Stimulated activated CD4-positive, alpha-beta T cell treated with anti-CD3 and anti-CD28 coated beads, Interleukin-1b, Interleukin-23, amount 100 ng/mL, for 24 hours (primary cell): ENCODE measurements at places on chromosomes 13 and 19.

DNA sequence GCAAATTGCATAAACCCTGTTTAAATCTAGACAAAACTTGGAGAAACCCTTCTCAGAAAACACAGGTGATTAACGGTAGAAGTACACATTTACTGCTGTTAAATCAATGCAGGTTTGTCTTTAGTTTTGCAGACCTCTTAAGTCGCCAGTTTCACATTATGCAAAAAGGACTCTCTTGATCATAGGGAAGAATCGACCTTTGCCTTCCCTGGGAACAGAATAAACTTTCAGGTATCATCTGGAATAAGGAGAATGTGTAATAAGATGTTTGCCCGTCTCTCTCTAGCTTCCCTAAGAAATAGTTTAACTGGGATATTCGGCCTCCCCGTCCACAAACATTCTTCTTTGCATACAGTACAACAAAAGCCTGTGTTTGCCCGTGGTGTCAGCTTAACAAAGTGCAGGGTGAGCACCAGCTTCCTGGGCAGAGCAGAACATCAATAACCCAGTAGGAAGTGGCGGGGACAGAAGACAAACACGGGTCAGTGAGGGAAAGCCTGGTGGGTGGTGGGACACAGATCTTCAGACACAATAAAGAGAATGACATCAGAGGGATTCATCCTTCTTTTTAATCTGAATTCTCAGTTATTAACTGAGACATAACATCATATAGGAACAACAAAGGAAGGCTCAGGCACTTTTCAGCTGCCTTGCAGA lies 1077.7 kb upstream of the SLC10A2 start:
- no peak for DNase-seq

GRCh38 chr13:100230769-100231149 lies 141.9 kb downstream of the PCCA start:
- no peak for DNase-seq

GRCh38 chr19:3186891-3187661 lies 1.3 kb downstream of the NCLN start:
- no peak for DNase-seq

- no peak for DNase-seq
Observed at GRCh38 chr13:39284801-39285388, 246.6 kb downstream of the NHLRC3 start.

GRCh38 chr13:109172136-109172535 lies 542.7 kb downstream of the MYO16 start:
- no peak for DNase-seq

- no peak for DNase-seq
Observed at GRCh38 chr13:112979406-112979902, 10.4 kb downstream of the MCF2L start.

DNA sequence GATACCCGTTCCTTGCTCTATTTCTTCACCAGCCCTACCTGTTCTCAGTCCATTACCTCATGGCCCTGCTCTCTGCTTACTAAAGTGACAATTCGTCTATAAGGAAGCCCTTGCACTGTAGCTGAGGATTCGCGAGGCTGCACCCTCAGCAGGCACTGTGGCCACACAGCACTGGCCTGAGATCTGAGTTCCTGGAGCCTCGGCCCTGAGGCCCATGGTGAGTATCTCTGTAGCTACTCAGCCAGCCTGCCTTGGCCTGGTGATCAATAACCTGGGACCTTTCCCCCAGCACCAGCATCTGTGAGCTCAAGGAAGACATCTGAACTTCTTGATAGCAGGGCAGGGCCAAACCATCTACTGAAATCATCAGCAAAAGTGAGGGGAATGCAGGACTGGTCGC lies 90.7 kb downstream of the RGCC start:
- DNase-seq: no peak

- DNase-seq: no peak
Observed at GRCh38 chr13:83819611-83820010, 62.7 kb downstream of the SLITRK1 start.

DNA sequence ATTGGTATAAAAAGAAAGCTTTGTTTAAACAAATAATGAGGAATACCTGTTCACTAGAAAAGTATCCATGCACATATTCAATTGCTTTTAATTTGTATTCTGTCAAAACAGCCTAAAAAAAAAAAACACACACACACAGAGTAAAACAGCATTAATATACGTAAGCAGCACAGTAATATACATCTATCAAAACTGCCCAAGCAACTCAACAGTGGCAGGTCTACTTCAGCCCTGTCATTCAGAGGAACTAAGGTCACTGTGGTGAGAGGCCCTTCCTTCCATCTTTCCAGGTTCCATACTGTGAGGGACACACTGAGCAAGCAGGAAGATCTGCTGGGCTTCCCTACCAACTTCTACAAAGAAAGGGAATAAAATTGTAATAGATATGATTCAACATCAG lies 3.8 kb downstream of the PROSER1 start:
- no peak for DNase-seq

- DNase-seq: no peak
Observed at GRCh38 chr13:110215606-110216005, 91.4 kb downstream of the COL4A1 start.

DNA sequence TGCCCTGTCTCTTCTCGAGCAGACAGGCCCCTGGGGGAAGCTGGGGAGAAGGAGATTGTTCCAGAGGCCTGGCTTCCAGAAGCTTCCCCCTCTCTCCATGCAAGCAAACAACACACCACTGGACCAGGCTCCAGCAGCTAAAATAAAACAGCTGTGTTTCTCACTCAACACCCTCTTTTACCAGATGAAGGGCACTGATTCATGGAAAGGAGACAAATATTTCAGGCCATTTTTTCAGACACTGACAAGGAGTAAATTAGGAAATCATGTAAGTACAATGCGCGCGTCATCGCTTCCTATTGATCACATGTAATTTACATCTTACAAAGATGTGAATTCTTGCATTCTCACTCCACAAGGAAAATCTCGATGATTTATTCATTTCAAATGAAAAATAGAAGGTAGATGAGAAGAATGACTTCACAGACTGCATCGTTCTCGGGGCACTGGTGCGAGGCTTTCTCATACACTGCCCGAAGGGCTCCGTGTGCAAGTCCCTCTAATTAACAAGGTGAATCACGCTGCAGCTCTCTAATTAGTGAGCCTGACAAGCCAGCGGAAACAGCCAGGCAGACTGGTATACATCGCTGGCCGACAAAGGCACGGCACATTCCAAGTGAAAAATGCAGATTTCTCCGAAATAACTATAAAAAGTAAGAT lies 153.6 kb downstream of the KCTD15 start:
- DNase-seq: no peak

DNA sequence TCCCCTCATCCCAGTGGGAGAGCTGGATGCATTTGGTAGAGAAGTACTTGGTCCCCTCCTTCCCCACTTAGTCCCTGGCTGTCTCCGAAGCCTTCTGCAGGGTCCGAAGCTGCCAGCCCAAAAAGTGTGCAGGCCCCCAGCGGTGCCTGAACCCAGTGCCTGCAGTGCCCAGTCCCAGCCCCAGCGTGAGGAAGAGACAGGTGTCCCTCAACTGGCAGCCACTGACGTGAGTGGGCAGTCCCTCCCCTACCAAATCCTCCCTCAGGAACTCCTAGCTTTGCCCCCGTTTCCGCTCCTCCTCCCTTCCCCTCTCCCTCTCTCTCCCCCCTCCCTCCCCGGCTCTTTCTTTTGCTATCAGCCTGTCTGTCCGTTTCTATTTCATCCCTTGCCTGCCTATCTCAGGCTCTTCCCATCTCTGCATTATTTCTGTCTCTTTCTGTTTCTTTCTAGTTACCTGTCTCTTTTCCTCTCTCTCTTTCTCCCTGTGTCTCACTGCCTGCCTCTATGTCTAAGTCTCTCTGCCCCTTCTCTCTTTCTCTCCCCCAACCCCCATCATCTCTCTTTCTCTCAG lies 1.8 kb upstream of the LTBP4 start:
- DNase-seq: no peak

GRCh38 chr13:100497389-100497788 lies 91.2 kb downstream of the GGACT start:
- DNase-seq: no peak

DNA sequence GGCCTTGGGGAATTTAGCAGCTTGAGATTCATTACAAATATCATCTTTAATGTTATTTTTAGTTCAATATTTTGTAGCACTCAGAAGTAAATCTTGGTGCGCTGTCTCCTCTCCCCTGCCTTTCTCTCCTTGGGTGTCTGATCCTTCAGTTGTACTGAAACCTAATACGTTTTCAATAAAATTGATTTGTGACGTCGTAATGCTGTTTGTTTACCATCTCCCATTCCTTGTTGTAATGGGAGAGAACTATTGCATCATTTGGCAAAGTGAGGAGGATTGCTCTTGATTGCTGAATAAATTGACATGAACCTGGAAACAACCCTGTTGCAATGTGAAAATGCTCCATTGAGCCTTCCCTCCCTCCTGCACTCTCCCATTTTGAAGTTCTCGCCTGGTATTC lies 43.2 kb upstream of the TSHZ3 start:
- DNase-seq: no peak

DNA sequence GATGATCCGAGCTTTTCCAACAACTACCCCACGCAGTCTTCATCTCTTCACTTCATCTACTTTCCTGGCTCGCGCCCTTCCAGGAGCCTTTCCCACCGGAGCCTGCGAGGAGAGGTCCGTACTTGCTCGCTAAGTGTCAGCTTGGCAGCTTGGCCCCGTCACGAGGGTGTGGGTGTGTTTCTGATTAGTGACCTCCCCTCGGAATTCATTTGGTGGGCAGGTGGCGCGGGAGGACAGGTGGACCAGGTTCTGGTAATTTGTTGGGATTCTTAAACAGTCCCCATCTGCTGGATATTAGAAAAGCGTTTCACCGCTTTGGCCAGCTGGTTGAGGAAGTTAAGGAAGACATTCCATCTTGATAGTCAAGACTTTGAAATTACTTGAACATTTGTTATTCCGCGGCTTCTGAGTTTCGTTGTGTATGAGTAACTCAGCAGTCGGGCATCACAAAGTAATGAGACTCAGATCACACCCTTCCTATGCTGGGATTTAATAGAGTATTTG lies 515 bp downstream of the UFM1 start:
- DNase-seq: peak; percentile 22

GRCh38 chr19:36136964-36137686 lies 2.7 kb upstream of the CAPNS1 start:
- no peak for DNase-seq

DNA sequence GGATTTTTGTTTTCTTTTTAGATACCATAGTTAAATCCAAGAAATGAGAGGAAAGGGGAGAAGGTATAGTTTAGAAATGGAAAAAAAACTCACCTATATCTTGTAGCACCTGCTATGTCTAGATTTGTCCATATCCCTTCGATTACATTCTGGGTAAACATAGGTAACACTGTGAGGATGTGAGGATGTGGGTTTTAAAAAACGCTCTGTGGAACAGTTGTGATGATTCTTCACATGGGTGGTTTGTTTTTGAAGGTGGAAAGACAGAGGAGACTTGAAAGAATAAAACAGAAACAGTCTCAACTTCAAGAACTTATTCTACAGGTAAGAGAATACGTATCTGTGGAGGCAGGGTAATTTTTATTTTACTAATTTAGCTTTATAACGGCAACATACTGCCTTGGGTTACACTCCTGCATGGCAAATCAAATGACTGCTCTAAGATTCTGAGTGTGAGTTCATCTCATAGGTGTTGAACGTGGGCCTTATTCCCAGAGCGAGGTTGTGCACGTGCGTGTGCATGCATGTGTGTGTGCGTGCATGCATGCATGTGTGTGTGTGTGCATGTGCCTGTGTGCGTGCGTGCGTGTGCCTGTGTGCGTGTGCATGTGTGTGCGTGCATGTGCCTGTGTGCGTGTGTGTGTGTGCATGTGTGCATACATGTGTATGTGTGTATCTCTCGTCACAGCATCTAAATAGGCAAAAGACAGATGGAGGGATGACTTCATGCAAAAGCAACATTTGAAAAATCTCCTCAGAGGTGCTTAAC lies 23.5 kb downstream of the ATP4B start:
- no peak for DNase-seq

DNA sequence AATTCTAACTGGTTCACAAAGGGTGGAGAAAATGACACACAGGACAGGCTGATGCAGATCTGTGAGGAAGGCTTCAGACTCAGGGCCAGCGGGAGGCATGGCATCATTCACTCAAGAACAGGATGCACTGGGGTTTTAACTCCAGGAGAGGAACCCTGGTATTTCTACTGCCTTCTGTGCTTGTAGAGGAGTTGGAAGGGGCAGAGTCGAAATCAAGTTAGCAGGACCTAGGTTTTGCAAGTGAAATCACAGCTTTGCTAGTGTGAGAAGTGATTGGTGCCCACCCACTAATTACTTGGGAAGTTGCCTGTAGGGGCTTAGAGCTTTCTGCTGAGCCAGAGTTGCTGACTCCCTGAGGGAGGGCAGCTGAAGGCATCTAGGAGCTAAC lies 92.7 kb downstream of the AKAP11 start:
- DNase-seq: no peak

DNA sequence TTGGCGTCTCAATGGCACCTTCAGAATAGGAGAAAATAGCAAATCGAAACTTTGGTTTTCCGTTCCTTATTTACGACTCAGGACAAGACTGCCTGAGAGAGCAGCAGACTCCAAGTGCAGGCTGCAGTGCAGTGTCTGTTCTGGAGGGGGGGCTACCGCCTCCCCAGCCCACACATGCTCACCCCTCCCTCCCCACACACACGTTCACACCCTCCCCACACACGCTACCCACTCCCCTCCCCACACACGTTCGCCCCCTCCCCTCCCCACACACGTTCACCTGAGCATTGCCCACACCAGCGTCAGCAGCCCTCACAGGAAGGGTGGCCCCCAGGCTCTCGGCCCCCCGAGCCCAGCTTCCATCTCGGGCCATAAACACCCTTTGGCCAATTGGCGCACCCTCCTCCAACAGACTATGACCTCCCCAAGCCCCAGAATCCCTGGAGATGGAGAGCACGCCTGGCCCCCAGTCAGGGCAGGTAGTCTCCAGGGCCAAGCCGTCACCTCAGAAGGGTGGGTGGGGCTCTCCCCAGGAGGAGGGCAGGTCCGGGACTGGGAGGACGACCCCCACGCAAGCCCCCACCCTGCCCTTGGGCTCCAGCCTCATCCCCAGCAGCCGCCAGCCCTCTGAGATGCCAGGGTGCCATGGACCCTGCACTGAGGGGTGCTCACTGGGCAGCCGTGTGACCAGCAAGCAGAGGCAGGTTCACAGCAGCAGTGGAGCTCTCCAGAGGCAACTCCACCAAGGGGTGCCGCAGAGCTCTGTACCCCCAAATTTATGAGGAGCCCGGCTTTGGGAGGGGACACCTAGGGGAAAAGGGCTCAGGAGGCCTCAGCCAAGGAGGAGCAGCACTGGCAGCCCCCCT lies 27.5 kb downstream of the RASA3 start:
- DNase-seq: no peak

DNA sequence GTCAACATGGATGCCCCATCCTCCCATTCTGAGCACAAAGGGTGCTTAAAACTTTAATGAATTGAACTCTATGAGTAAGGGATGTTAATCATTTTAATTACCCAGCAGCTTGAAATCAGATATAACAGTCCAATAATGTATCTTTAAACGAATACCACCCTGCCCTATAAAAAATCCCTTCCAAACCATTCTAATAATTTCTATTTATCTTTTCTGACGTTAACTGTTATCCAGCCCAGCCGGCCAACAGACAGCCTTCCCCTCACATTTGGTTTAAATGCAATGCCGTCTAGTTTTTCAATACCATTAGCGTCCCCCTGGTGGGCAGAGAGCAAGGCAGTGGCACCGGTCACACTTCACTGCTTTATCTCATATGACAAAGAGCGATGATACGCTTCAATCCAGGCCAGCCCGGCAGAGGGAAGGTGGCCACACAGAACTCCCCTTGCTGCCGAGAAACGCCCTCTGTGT lies 402.2 kb upstream of the ZNF507 start:
- DNase-seq: no peak
